ENCODE measurements at places on chromosomes 6 and 20. TPM values are rescaled to one million over a fixed set of nuclear protein-coding genes. Genes with fewer than 3 reads are reported as not detected.

The TFAP2A gene
- total RNA-seq: 30.1 TPM

The FAM217A gene
- total RNA-seq: not detected

The KCTD20 gene
- 73.7 TPM for total RNA-seq

The GGTLC1 gene
- total RNA-seq: not detected

The TNNC2 gene
- 93.6 TPM for total RNA-seq

The TSHZ2 gene
- total RNA-seq: 14.7 TPM

The EEF1A2 gene
- total RNA-seq: 87.6 TPM

The DDX27 gene
- 30.2 TPM for total RNA-seq

The WFDC2 gene
- total RNA-seq: 2.4 TPM

The DST gene
- total RNA-seq: 760 TPM

The MYL9 gene
- 15.0 TPM for total RNA-seq

The OPN5 gene
- 0.33 TPM for total RNA-seq

The JPH2 gene
- 14.8 TPM for total RNA-seq

The PARD6B gene
- total RNA-seq: 31.1 TPM

The GGT7 gene
- total RNA-seq: 25.1 TPM

The PTP4A1 gene
- total RNA-seq: 75.8 TPM

The CUL7 gene
- total RNA-seq: 33.0 TPM

The SEMG1 gene
- total RNA-seq: not detected

The SYNDIG1 gene
- total RNA-seq: 17.6 TPM

The GSTA2 gene
- not detected for total RNA-seq

The SPINT4 gene
- not detected for total RNA-seq

The PHACTR3 gene
- total RNA-seq: 8.1 TPM

The ZNF292 gene
- total RNA-seq: 177 TPM

The ADGRF1 gene
- total RNA-seq: 3.2 TPM

The UNC5CL gene
- 1.2 TPM for total RNA-seq

The GJA1 gene
- total RNA-seq: 209 TPM

The SLC52A3 gene
- total RNA-seq: 0.93 TPM

The SLC22A7 gene
- total RNA-seq: not detected

The RIPOR2 gene
- total RNA-seq: 23.1 TPM

The DDO gene
- total RNA-seq: 0.16 TPM

The TRIM27 gene
- 68.8 TPM for total RNA-seq

The FOXC1 gene
- total RNA-seq: 43.8 TPM

The RAET1G gene
- not detected for total RNA-seq

The NXT1 gene
- 27.8 TPM for total RNA-seq

The KCNQ5 gene
- total RNA-seq: 2.7 TPM

The CAP2 gene
- 17.6 TPM for total RNA-seq

The ACSS1 gene
- total RNA-seq: 30.0 TPM

The PGC gene
- total RNA-seq: not detected

The CPXM1 gene
- 89.2 TPM for total RNA-seq

The GJA10 gene
- total RNA-seq: 2.5 TPM

The MUCL3 gene
- not detected for total RNA-seq

The MATN4 gene
- total RNA-seq: 11.4 TPM

The ADGRG6 gene
- total RNA-seq: 23.6 TPM

The KCNK5 gene
- 2.4 TPM for total RNA-seq

The DYNLT2 gene
- total RNA-seq: 6.4 TPM
